ENCODE measurements at places on chromosomes 2 and 18. TPM values are rescaled to one million over a fixed set of nuclear protein-coding genes. Genes with fewer than 3 reads are reported as not detected.

Gene CIDEA
- total RNA-seq, result not detected

Gene COX7A2L
- 147 TPM for total RNA-seq

Gene ARID5A
- 13.5 TPM for total RNA-seq

Gene LCT
- not detected for total RNA-seq

Gene SLC4A1AP
- total RNA-seq, result 12.2 TPM

Gene IL36A
- not detected for total RNA-seq
